HFFc6 (cell line): ENCODE measurements at places on chromosomes 3 and 15.
A peak's percentile ranks its signal among the peaks of the same experiment; 100 is the strongest.

DNA sequence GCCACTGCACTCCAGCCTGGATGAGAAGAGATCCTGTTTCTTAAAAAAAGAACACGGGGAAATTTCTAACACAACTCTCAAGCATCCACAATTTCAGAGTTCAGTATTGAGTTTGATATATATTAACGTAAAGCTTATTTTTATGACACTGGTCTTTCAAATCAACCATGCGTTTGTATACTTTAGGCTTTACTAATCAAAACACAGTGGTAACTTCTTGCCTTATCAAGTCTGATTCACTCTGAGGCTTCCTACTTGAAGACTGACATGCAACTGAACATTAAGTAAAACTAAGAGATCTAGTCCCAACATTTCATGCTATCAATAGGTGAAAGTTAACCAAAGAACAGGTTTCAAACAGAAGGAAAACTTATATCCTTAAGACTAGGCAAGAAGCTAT is 46.7 kb downstream of the PRTG start:
- no peak for DNase-seq

GRCh38 chr15:79846539-79846938 is 50.3 kb downstream of the MTHFS start:
- no peak for DNase-seq

- no peak for DNase-seq
Measured at GRCh38 chr3:122987736-122988319, 39.7 kb downstream of the SEMA5B start.

- no peak for DNase-seq
Measured at GRCh38 chr3:175818811-175819464, 959.8 kb downstream of the NAALADL2 start.

GRCh38 chr3:161975201-161975600 is 478.6 kb downstream of the OTOL1 start:
- DNase-seq: no peak

DNA sequence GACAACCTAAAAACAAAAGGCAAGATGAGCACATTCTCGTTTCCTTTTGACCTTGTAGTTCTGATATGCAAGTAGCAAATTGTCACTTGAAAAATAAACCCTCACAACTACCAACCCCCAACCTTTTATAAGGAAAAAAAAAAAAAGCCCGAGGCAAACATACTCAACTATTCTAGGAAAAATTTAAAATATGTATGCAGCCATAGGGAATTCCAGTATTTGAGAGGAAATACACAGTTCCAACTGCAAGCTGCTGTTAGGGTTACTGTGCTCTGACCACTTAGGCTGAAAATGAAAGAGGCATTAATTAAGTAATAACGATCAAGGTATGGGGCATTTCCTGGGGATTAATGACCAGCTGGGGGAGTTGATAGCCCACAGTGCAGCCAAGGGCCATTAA is 281.9 kb upstream of the DPH6 start:
- DNase-seq: no peak

DNA sequence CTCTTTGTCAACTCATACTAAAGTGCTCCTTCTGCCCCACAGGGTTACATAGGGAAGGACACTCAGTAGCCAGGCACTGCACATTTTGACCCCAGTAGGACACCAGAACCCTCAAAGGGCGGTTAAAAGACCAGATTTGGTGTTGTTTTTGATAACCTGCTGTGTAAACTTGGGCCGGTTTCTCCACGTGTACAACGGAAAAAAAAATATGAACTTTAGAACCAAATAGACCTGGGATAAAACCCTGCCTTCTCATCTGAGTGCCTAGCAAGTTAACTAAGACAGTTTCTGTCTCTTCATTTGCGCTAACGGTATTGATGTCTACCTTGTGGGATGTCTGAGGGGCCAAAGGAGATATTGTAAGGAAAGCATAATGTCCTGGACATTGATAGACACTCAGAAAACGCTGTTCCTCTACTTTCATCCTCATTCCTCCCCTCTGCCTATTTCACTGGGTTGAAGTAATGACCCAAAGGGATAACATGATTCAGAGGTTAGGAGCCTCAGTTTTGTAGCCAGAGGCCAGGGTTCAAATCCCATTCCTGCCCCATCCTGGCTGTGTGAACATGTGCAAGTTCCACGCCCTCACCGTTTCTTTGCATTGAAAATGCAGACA is 155.9 kb upstream of the LPP start:
- no peak for DNase-seq

DNA sequence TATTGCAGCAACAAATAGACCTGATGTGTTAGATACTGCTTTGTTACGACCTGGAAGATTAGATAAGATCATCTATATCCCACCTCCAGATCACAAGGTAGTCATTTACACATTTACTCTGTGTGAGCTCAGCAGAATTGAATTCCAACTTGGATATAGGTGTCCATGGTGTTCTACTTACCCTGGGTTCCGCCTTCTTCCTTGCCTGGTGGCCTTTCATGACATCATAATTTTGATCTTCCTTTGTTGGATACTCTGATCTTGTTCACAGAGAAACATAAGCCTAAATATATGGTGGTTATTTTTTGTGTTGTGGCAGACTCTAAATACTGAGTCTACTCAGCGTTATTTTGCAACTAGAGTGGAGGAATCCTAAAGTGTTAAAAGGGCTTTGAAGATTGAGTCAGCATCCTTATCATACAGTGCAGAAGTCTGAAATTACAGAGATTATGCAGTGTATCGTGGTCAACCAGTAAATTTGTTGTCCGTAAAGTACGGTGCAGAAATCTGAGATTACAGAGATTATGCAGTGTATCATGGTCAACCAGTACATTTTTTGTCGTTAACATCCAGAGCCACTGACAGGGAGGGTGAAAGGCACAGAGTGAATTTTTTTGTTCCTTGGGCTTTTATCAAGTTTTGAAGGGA is 39.1 kb upstream of the GATM start:
- no peak for DNase-seq

- DNase-seq: no peak
Measured at GRCh38 chr15:99734575-99734974, 1.3 kb upstream of the LYSMD4 start.

DNA sequence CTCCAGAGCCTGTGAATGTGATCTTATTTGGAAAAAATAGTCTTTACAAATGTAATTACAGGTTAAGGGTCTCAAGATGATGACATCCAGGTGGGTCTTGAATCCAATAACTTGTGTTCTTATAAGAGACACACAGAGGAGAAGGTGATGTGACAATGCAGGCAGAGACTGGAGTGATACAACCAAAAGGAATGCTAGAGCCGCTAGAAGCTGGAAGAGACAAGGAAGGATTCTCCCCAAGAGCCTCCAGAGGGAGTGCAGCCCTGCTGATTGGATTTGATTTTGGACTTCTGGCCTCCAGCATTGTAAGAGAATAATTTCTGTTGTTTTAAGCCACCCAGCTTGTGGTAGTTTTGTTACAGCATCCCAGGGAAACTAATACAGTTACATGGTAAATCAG is 9.7 kb downstream of the MYH15 start:
- DNase-seq: peak; percentile 41
